ENCODE measurements at places on chromosomes 6 and 20. TPM values are rescaled to one million over a fixed set of nuclear protein-coding genes. Genes with fewer than 3 reads are reported as not detected.

GRCh38 chr6:125002406-125002741, 40.1 kb downstream of the RNF217 start:
- no peak for DNase-seq

DNA sequence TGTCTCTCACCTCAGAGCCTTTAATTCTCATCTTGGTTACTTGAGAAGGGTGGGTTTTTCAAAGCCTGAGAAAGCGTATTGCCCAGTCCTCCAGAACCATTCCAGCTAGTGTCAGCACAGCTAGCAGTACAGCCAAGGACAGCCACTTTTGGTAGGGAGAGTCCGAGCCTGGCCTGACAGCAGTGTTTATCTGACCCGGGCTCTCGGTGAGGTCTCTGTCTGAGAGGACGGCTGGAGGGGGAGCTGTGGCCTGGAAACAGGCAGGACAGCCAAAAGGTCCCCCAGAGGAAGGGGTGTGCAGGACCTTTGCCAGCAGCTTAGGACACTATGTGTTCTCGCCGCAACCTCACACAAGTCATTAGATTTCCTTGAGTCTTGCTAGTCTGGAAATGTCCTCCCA, 38.8 kb downstream of the LYRM2 start:
- no peak for DNase-seq

DNA sequence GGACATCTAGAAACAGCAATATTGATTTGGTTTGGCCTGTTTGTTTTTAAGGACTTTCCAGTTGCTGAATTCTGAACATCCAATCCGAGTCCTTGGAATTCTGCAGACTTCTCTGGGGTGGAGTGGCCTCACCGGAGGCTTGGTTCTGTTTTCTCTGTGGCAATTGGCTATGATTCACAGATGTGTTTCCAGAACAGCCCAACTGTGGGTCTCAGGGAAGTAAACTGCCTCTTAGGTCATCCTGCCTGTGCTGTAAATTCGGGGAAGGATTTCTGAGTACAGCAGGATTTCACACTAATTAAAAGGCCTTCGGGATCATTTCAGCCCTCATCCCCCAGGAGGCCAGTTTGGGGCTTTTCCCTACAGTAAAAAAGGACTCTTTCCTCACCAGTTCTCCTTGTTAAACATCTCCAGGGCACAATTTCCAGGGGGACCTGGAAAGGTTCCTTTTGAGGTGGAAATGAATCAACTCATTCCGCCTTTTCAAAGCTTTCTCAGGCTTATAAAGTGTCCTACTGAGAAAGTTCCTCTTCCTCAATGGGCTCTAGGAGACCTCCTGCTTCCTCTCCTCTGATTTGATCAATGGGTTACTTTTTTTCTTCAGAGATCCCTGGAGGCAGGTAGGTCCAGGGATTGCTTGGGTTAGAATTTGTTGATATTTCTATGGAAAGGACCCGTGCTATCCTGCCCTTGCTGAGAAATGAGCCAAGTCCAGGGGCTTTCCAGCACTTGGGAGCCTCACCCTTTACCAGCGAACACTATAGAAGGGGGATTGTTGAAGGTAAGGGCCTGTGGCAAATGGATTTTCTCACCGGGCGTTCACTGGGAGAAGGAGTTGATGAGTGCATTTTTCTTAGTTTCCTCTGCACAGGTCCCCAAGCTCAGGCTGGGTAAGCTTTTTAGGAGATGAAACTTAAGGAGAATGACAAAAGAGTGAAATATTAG, 114.6 kb downstream of the CLIC5 start:
- DNase-seq, result no peak

GRCh38 chr6:88650029-88650619, 313.3 kb downstream of the RNGTT start:
- DNase-seq, result no peak

- no peak for DNase-seq
Observed at GRCh38 chr20:33059741-33060390, 6.2 kb downstream of the BPIFB3 start.

GRCh38 chr6:13400772-13401171, 72.4 kb upstream of the TBC1D7 start:
- DNase-seq, result no peak

GRCh38 chr20:15654208-15654649, 919.0 kb downstream of the KIF16B start:
- no peak for DNase-seq

The TRMT6 gene
- 11.0 TPM for total RNA-seq

GRCh38 chr6:44053760-44054556, 73.3 kb downstream of the MRPL14 start:
- DNase-seq, result no peak

GRCh38 chr20:60258255-60258863, 300.1 kb downstream of the CDH26 start:
- DNase-seq, result no peak

The CCN5 gene
- total RNA-seq, result 59.4 TPM

The DPPA5 gene
- total RNA-seq, result not detected

GRCh38 chr6:47162793-47163192, 120.7 kb upstream of the ADGRF1 start:
- DNase-seq, result no peak

- no peak for DNase-seq
Observed at GRCh38 chr20:40599987-40600386, 89.0 kb downstream of the MAFB start.

- no peak for DNase-seq
Observed at GRCh38 chr6:167697316-167697715, 129.4 kb upstream of the AFDN start.

- DNase-seq, result no peak
Observed at GRCh38 chr20:21519136-21519584, 5.3 kb upstream of the NKX2-2 start.

The ECHDC1 gene
- total RNA-seq, result 28.2 TPM

The LY6G6C gene
- total RNA-seq, result not detected

The BEND6 gene
- total RNA-seq, result 5.5 TPM

The OVOL2 gene
- not detected for total RNA-seq

- DNase-seq, result no peak
Observed at GRCh38 chr6:26003102-26003694, 40.6 kb downstream of the TRIM38 start.

The PTPRA gene
- total RNA-seq, result 60.2 TPM

GRCh38 chr6:20808924-20809323, 274.7 kb downstream of the CDKAL1 start:
- no peak for DNase-seq

DNA sequence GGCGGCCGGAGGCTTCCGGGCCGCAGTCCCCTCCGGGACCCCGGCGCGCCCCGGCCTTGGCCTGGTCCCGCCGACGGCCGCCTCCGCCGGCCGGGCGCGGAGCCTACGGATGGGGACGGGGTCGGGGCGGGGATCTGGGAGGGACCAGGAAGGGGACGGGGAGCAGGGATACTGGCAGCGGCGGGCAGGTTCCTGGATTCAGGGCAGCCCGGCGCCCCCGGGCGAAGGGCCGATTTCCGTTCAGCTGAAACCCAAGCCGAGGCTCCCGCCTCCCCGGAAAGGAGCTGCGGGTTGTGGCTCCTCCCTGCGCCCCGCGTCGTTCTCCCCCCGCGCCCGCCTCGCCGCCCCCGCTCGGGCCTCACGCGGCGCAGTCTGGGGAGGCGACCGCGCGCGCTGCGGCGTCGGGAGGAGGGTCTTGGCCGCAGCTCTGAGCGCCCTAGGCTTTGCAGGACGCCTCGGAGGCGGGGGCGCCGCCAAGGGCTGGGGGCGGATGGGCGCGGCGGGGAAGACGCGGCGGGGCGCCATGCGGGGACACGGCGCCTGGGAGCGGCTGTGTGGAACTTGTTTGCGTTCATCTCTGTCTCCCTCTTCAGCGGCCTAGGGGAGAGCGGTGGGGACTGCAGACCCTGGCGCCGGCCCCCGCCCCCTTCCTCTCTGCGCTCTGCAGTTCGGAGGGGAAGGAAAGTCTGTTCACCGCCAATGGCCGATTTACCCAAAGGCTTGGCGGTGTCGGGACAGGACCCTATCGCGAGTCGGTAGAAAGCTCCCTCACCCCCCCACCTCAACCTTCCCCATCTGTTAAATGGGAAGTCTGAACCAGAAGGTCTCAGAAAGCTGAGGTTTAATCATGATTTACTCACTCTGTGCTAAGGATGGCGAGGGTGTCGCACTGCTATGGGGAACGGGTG, 22.7 kb upstream of the TMEM181 start:
- DNase-seq, result no peak

DNA sequence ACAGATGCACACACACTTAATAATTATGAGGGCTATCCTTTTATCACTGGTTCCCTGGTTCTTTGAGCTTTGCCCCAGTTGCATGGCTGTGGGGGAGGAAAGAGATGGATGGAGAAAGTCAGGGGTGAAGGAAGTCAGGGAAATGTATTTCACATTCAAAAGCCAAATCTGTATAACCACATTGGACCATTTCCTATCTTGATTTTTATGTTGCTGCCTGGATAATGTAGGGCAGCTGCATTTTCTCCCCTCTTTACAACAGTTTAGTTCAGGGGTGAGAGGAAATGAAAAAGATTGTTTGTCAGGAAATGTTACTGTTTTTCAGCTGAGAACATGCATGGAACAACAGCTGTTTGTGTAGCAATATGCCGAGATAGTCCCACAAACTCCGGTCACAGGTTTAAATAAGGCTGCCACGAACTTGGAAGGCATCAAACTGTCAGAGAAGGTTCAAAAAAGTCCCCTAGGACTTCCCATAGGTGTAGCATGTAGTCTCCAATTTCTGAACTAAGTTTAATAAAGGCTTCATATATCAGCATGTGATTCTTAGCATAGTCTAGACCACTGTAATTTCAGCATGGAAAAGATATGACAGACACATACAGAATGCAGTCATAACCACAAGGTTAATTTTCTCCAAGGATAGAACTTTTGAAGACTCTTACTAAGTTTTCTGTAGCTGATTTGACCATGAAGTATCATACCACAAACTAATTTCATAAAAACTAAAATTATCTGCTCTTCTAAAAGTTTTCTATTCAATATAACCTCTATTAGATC, 82.1 kb upstream of the COL21A1 start:
- no peak for DNase-seq

GRCh38 chr6:114888241-114888640, 545.4 kb upstream of the HS3ST5 start:
- no peak for DNase-seq

The ZSCAN23 gene
- 2.9 TPM for total RNA-seq

GRCh38 chr20:5627463-5628050, 122.6 kb upstream of the SHLD1 start:
- DNase-seq, result no peak

- no peak for DNase-seq
Observed at GRCh38 chr6:107582086-107582485, 92.2 kb downstream of the SOBP start.

Data from aorta (tissue), 5 donors.